ENCODE measurements at places on chromosomes 5 and 9. TPM values are rescaled to one million over a fixed set of nuclear protein-coding genes. Genes with fewer than 3 reads are reported as not detected.

GRCh38 chr9:136881691-136882108 lies 4.6 kb upstream of the TRAF2 start:
- peak; percentile 52 for DNase-seq

- DNase-seq: no peak
Observed at GRCh38 chr5:80141147-80141671, 106.1 kb downstream of the THBS4 start.

DNA sequence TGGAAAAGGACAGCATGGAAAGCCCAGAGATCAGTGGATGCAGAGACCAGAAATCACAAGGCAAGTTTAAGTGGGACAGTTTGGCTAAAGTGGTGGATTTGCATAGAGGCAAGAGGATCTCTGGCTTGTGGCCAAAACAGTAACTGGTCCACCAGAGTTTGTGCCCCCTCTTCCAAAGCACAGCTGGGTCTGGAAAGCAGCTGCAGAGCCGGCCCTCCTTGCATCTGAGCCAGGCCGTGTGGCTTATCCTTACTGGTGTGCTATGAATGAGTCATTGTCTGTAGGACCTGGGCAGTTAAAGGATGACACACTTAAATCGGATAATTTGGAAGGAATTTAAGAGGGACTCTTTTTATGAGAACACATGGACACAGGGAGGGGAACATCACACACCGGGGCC lies 146.6 kb downstream of the PIP5K1B start:
- no peak for DNase-seq

DNA sequence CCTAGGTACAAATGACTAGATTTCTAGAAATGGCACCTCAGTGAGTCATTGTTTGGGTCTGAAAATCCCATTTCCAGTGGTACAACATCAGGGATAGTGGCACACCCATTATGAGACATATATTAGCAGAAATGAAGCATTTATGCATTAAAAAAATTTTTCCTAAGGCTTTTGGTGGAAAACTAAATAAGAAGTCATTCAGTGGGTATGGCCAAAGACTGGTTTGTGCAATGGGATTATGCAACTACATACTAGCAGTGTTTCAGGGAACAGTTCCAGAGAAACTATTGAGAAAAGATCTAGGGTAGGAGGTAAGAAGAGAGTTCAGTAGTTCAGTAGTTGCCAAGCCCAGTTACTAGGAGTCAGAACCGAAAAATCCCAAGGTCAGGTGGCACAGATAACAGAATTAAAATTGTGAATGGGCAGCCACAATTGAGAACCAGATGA lies 106.5 kb upstream of the HAPLN1 start:
- DNase-seq: no peak

GRCh38 chr5:57749396-57749795 lies 266.8 kb upstream of the ACTBL2 start:
- no peak for DNase-seq

- no peak for DNase-seq
Observed at GRCh38 chr9:90379771-90380170, 262.9 kb downstream of the DIRAS2 start.

FBXO4 gene
- total RNA-seq: 19.6 TPM

RASEF gene
- 7.0 TPM for total RNA-seq

ECSCR gene
- not detected for total RNA-seq
